ENCODE measurements at places on chromosomes 6 and 20. TPM values are rescaled to one million over a fixed set of nuclear protein-coding genes. Genes with fewer than 3 reads are reported as not detected.

- DNase-seq: no peak
Observed at GRCh38 chr20:2680046-2680445, 12.5 kb upstream of the EBF4 start.

GRCh38 chr6:85641897-85642773 is 551 bp downstream of the SYNCRIP start:
- DNase-seq: peak; percentile 54

DNA sequence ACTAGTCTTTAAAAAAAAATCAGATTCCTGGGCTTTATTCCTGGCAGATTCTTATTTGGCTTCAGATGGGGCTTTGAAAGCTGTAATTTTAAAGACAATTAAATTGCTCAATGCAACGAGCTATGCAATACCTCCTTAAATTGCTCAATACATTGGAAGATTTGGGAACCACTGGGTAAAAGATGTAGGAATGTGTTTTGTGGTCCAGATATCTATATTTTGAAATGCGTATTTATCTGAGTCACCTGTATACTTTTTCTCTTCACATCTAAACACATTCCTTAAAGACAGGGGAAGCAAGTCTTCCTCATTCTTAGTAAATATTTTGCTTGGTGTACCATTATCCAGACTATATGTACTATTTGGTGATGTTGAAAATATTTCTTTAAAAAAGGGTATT is 29.6 kb upstream of the MAP7 start:
- no peak for DNase-seq

- no peak for DNase-seq
Observed at GRCh38 chr6:28648878-28649375, 123.2 kb downstream of the GPX5 start.

- DNase-seq: no peak
Observed at GRCh38 chr20:4490606-4491280, 231.0 kb upstream of the PRND start.

- DNase-seq: no peak
Observed at GRCh38 chr6:135583256-135583761, 85.8 kb upstream of the AHI1 start.

DNA sequence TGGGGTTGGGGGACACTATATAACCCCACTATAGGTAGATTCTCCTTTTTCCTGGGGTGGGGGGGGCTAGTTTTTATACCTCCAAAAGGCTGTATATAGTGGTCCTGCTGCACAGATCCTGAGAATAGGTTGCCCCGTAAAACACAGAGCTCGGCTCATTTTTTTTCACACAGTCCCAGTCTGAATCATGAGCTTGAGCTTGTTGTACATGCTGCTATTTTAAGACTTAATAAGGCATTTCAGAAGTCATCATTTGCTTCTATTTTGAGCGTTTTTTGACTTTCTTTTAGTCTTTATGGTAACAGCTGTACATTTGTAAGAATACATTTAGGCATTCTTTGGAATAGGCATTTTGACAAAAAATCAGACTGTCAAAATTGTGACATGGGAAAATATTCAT is 30.5 kb downstream of the SLC9A8 start:
- DNase-seq: no peak

DNA sequence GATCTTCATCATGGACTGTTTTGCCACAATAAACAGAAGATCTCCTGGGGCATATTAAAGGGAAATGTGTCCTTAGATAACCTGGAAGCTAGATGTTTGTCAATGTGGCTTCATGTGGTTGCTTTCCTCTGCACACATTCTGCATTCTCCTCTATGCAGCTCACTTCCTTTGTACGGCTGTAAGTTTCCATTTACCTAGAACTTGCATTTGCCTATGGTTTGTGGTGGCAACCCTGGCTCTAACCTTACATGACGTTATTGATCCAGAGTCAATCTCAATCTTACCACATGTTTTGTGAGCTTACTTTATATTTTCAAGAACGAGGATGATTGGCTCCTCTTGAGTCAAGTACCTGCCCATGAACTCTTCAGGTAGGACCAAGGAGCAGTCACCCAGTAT is 863.1 kb downstream of the MAFB start:
- no peak for DNase-seq

GRCh38 chr20:57666834-57667157 is 43.0 kb downstream of the PMEPA1 start:
- no peak for DNase-seq

GRCh38 chr20:53281557-53282117 is 309.5 kb downstream of the TSHZ2 start:
- no peak for DNase-seq

- DNase-seq: no peak
Observed at GRCh38 chr6:21918041-21918440, 324.5 kb downstream of the SOX4 start.

The DLK2 gene
- 4.5 TPM for polyA plus RNA-seq

The SYCP2L gene
- 0.13 TPM for polyA plus RNA-seq

The VSTM2L gene
- 6.9 TPM for polyA plus RNA-seq

The RBBP9 gene
- polyA plus RNA-seq: 1.8 TPM

The GTSF1L gene
- polyA plus RNA-seq: not detected

The DEFB129 gene
- not detected for polyA plus RNA-seq

The BAG2 gene
- 3.9 TPM for polyA plus RNA-seq
